ENCODE measurements at places on chromosomes 4 and X.

GRCh38 chrX:69149466-69150280 lies 15.6 kb downstream of the PJA1 start:
- DNase-seq, result no peak

DNA sequence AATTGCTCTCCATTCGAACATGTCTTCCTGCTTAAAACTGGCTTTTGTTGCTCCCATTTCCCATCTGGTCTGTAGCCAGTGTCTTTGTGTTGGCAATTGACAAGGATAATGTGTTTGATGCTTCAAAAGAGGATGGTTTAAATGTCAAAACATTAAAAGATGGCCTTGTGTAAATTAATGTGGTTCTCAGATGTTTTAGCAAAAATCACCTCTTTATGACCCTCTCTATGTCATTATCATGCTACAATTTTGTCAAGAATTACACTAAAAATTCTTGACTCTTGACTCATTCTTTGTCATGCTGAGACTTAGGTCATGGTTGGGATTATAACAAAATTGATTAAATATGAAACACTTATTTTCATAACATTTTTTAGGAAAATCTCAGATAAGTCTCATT lies 47.4 kb downstream of the TMEM131L start:
- no peak for DNase-seq

GRCh38 chr4:122827258-122827878 lies 737 bp downstream of the FGF2 start:
- peak; percentile 60 for DNase-seq

- DNase-seq, result no peak
These were observed 64.2 kb upstream of the MAP3K15 start for GRCh38 chrX:19579485-19579884.

- DNase-seq, result no peak
These were observed 199.0 kb upstream of the CXXC4 start for GRCh38 chr4:104693601-104694201.

DNA sequence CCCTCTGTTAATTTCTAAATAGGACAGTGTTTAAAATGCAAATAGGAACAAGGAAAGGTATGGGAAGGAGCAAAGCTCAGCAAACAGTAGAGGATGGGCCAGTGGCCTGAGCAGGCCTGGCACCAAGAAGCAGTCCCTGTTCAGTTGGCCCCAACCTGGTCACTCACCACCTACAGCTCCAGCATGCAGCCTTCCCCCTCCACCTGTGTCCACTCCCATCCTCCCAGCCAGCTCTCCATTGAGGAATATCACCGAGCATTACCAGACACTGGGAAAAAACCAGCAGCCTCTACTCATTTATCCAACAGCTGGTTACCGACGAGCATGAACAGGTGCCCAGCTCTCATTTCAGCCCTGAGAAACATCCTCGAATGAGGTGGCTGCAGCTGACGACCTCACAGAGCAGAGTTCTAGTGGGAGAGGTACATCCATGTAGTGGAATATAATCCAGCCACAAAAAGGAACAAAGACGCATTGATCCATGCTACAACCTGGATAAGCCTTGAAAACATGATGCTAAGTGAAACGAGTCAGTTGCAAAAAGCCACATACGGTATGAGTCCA lies 25.6 kb downstream of the CD99L2 start:
- no peak for DNase-seq

- no peak for DNase-seq
These were observed 59.9 kb downstream of the PABPC4L start for GRCh38 chr4:134141728-134142127.

DNA sequence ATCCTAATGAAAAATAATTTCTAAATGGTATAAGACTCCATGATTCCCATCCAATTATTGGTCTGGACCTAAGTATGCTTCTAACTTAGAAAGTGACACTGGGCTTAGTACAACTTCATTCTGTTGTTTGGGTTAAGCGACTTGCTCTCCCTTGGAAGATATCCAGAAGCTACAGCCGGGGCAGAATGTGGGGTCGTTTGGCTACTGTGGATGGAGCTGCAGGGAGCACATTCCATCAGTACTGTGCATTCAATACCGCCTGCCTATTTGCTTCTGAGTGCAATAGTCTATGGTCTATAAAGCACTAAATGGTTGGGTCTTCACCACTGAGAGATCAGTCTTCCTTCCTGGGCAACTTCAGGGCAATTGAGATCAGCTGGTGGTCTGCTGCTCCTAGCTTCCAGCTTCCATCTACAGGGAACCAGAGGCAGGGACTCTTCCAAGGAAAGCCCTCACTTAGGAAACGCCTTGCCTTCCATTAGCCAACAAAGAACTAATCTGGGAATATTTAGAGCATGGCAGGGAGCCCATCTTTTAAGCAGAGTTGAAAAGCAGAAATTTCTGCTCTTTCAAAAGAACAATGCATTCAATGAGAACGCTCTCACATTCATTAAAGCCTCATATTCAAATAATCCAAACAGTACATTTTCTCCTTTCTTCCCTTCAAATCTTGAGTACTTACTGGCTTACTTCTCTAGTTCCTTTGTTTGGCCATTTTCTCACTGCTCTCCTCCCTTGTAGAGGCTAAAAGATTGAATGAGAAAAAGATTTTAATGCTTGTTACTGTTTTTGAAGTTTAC lies 1049.9 kb upstream of the TENM3 start:
- DNase-seq, result no peak

Measured in right atrium auricular region (tissue), 2 donors.